ENCODE measurements at places on chromosomes 5 and 9. TPM values are rescaled to one million over a fixed set of nuclear protein-coding genes. Genes with fewer than 3 reads are reported as not detected.

PCDHB7 gene
- not detected for polyA plus RNA-seq

IQGAP2 gene
- 2.7 TPM for polyA plus RNA-seq

SMIM32 gene
- not detected for polyA plus RNA-seq

ACSL6 gene
- polyA plus RNA-seq, result not detected

INSYN2B gene
- 0.77 TPM for polyA plus RNA-seq

GARIN3 gene
- polyA plus RNA-seq, result not detected

FCN1 gene
- 33.1 TPM for polyA plus RNA-seq

ANKRD55 gene
- not detected for polyA plus RNA-seq

PAEP gene
- polyA plus RNA-seq, result not detected

IGFBPL1 gene
- polyA plus RNA-seq, result not detected

ZDHHC21 gene
- polyA plus RNA-seq, result 3.6 TPM

LCN15 gene
- polyA plus RNA-seq, result not detected

PTGES2 gene
- 33.4 TPM for polyA plus RNA-seq

AHRR gene
- not detected for polyA plus RNA-seq

PIP5KL1 gene
- polyA plus RNA-seq, result not detected

SMARCA2 gene
- polyA plus RNA-seq, result 35.3 TPM

DCTN4 gene
- 11.2 TPM for polyA plus RNA-seq

TENT4A gene
- polyA plus RNA-seq, result 0.62 TPM

PCDHB6 gene
- polyA plus RNA-seq, result not detected

RNF208 gene
- not detected for polyA plus RNA-seq

FOXD4L4 gene
- polyA plus RNA-seq, result not detected

NUTM2F gene
- polyA plus RNA-seq, result not detected

CCL21 gene
- not detected for polyA plus RNA-seq

OLFML2A gene
- 0.39 TPM for polyA plus RNA-seq

SV2C gene
- not detected for polyA plus RNA-seq

PCDHGA7 gene
- polyA plus RNA-seq, result not detected

GRXCR2 gene
- polyA plus RNA-seq, result not detected

DMRT3 gene
- polyA plus RNA-seq, result not detected

PCDHGA11 gene
- polyA plus RNA-seq, result not detected

HCN1 gene
- polyA plus RNA-seq, result not detected

SLC36A3 gene
- not detected for polyA plus RNA-seq

PCDHA6 gene
- polyA plus RNA-seq, result not detected

ADGRV1 gene
- not detected for polyA plus RNA-seq

PIGO gene
- 24.8 TPM for polyA plus RNA-seq

TMEM174 gene
- polyA plus RNA-seq, result not detected

SPOCK1 gene
- polyA plus RNA-seq, result not detected

DIAPH1 gene
- 47.0 TPM for polyA plus RNA-seq

MEGF10 gene
- polyA plus RNA-seq, result not detected

LIFR gene
- polyA plus RNA-seq, result not detected

TUSC1 gene
- 1.8 TPM for polyA plus RNA-seq

BTNL3 gene
- polyA plus RNA-seq, result not detected

CDKN2B gene
- 0.25 TPM for polyA plus RNA-seq
